ENCODE measurements at places on chromosomes 6 and 20.
A peak's percentile ranks its signal among the peaks of the same experiment; 100 is the strongest.

DNA sequence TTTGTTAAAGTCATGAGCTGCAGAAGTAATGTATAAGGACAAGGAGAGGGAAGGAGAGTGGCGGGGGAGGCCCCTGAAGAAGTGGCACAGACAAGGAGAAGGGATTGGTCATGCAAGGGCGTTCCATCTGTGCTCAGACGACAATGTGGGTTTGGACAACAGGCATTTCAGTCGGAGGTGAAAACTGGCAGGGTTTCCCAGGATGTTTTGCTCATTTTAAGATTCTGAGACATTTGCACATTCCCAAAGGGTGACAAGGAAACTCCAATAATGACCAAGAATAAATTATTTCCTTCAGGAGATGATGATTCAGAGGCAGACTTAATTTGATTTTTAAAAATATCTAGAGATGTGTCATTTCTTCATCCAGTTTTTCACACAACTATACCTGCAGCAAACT is 181.8 kb downstream of the HIVEP2 start:
- DNase-seq, result no peak

DNA sequence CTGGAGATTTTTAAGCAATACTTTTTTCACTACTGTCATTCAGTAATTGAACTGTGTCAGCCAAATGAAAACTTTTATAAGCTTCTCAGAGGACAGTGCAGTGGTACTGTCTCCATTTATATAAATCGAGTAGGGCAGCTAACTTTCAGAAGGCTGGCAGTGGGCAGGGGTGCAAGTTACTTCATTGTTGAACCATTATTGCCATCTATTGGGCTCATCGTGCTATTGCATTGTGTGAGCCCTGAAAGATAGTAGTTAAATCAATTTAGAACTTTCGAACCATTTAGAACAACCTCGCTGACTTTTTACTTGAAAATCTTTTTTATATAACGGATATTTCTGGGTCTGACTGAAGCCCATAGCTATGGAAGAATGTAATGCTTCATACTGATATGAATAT is 347.8 kb upstream of the PLCB4 start:
- peak; percentile 3 for DNase-seq

DNA sequence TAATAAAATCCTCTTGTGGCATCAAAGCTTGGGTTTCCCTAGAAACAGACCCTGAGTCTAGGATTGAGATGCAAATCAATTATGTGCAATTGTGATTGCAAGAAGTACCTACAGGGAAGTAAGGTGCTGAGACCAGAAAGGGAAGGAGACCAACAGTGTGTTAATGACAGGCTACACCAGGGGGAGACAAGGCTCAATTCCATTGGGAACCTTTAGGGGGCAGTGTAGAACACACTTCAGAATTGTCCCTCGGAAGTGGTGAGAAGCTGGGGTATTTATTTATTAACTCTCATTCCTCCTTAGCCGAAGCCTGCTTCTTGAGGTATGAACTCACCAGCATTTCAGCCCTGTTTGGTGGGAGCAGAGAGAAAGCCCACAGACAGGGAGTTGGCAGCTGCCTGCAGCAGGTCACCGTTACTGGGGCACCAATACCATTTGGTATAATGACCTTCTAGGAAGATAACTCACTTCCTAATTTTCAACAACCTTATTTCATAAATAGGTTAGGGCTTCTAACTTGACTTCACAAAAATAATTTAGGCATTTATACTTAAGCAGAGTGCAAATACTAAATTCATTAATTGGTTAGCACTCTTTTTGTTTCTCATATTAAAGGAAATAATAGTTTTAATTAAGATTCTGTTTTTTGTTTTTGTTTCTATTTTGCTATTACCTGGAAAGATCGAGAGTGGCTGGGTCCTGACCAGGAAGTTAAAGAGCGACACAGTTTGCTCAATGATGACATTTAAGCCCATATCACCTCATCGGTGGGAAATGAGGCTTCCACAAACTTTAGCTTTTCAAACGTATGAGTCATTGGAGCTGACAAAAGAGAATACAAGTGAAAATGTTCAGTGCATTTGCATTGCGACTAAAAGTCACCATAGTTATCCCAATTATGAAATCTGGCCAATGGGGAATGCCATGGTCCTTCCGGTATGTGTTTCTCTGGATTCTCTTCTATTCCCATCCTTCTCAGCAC is 94.8 kb downstream of the BTBD3 start:
- DNase-seq, result peak; percentile 7

DNA sequence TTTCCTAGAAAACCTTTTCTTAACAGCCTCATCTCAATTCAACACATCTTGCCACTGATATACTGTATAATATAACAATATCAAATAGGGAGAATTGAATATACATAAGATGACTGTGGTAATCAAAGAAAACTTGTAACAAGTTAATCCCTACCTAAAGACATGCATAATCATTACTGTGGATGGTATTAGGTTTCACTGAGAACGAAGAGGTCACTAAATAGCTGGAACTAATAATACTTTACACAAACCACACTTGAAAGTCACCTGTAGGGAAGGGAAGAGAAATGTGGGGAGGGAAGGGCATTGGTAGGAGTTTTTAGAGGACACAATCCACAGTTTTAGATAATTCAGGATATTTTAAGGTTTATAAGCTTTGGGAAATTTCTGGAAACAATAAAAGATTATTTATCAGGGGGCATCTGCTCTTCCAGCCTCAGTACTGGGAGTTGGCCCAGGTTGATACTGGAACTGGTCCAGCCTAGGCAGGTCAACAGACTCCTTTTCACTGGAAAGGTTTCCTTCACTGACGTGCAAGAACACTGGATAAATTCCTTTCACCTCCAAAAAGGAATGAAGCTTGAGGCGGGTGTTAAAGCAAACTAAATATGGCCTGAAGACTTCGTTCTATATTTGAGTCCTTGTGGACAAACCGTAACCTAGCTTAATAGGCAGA is 44.0 kb downstream of the MAP7 start:
- no peak for DNase-seq

DNA sequence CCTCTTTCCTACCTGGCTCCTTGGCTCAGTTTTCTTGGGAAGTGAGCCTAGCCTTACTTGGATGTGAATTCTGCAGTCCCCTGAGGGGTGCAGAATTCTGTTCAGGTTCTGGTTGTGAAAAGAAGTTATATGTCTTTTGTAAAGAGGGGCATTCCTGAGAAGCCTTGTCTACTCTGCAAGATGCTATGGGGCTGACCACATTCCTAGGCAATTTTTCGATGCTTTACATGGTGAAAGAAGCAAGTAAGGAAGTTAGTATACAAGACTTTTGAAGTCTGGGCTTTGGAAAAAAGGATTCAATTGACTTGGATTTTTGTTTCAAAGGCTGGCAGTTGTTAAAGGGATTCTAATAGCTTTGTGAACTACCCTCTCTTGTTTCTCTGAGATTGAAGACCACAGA is 167.9 kb upstream of the STMND1 start:
- DNase-seq, result no peak

GRCh38 chr6:40542175-40542764 is 44.9 kb downstream of the LRFN2 start:
- DNase-seq, result no peak

GRCh38 chr6:159431750-159432149 is 261.3 kb downstream of the SOD2 start:
- DNase-seq, result no peak

DNA sequence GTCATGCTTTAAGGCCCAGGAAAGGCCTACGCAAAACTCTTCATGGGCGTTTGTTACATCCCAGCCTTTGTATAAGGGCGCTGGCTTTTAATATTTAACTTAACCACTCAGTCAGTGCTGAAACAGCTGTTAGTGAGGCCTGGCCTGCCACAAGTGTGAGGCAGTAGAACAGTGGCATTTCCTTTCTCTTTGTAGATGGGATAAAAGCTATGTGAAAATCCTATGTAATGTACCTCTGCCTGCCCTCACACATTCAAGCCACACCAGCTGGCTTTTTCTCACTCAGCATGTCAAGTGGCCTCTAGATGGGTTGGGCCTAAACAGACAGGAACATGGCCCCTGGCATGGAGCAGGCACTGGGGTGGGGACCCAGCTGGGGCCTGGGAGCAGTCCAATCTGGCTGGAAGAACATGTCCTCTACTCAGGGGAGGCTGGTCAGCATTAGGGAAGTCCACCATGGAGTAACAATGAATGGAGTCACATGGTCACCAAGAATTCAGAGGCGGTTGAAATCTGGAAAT is 20.7 kb downstream of the CGA start:
- DNase-seq, result no peak

DNA sequence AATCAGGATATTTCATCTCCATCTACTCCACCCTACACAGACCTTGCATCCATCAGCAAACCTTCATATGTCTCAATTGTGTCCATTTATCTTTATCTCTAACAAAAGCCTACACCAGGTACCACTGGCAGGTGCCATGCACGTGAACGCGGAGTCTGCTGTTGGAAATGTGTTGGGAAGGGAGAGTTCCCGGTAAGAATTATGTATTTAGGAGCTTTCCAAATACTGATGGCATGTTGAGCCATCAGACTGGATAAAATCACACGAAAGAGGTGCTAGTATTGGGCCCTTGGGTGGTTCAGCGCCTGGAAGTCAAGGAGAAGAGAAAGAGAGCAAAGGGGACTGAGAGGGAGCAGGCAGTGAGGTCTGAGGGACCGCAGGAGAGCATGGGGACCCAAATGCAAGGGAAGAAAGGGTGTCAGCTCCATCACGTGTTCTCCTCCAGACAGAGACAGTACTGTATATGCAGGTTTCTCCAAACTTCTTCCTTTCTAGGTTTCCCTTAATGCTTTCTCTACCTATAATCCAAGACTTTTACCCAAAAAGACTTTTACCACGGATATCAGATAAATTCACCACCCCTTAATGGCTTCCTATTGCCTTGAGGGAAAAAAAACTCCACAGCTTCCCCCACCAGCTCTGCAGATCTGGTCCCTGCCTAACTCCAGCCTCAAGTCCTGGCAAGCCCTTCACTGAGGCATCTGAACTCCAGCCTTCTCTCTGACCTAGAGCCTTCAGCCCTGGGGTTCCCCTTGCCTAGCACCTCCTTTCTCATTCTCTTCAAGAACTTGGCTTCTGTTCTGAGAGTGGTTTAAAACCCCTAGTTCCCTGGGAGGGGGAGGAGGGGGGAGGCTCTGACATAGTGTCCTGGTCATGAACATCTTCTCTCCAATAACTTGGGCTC is 4.8 kb upstream of the ZNF217 start:
- no peak for DNase-seq

GRCh38 chr6:32222333-32223230 is 1.3 kb downstream of the NOTCH4 start:
- no peak for DNase-seq

DNA sequence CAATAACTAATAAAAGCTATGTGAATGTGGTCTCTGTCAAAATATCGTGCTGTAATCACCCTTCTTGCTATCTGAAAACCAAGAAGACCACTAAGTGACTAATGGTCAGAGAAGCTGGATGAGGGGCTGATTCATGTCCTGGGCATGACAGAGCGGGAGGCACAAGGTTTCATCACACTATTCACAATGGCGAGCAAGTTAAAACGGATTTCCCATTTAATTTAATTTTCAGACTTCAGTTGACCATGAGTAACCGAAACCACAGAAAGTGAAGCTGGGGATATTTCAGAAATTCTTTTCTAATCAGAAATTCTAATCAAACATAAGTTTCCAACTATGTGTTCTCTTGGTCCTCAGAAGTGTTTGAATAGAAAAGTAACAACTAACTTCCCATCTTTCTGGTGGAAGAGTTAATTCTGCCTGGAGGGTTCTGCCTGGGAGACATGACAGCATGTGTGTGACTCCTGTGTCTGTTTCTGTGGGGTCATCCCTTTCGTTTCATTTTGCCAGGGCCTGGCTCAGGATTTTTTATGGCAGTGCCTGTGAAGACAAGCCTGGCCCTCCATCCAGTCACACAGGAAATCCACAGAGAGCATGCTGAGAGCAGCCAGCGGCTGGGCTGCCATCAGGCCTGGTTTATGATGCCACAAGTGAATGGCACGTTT is 98.9 kb downstream of the FAM120B start:
- no peak for DNase-seq

DNA sequence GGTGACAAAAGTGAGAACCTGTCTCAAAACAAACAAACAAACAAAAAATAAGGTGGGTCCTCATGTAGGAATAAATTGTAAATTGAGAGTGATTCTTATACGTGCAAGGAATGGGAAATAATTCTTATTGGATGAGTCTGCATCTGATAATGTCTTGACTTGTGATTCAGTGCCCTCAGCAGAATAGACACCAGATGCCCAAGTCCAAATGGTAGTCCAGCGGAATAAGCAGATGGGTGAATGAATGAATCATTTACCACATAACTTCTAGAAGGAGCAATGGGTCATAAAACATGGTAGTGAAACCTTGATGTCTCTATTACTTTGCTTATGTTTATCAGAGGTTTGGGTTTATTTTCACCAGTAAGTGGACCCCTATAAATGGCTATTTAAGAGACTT is 747.7 kb downstream of the PHF3 start:
- DNase-seq, result no peak

DNA sequence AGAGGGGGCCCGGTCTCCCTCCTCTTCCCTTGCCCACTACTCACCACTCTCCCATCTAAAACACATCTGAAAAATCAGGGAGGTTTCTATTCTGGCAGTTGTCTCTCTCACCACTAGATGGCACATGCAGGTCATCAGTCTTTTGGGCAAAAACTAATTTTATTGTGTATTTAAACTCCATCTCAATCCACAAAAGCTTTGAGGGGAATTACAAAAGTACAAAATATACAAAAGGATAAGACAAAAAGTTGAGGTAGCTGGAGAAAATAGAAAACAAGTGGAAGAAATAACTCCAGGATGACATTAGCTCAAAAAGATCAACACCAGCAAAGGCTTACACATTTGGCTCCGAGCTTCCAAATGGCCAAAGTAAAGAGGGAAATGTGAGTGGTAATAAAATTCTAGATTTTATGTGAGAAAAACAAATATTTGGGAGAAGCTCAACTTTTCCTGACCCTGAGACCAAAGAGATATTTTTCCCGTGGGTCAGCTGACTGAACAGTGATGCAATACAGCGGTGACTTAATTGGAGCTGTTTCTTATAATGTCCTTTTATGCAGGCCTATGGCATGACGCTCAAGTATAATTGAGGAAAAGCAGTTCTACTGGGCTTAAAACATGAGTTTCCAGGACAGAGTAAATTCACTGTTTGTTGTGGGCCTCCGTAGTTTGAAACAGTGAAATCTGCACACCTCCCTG is 79.8 kb upstream of the CHD6 start:
- peak; percentile 6 for DNase-seq

GRCh38 chr6:34575326-34575725 is 19.2 kb upstream of the SPDEF start:
- DNase-seq, result no peak

GRCh38 chr20:45583502-45583901 is 4.4 kb upstream of the WFDC8 start:
- DNase-seq, result no peak

GRCh38 chr6:108578595-108579327 is 18.0 kb downstream of the FOXO3 start:
- DNase-seq, result no peak

GRCh38 chr20:32779500-32780211 is 17.5 kb downstream of the DNMT3B start:
- no peak for DNase-seq

GRCh38 chr6:36593569-36594028 is 563 bp upstream of the SRSF3 start:
- peak; percentile 60 for DNase-seq

- DNase-seq, result no peak
These were observed 472.5 kb downstream of the KIF16B start for GRCh38 chr20:16100767-16101166.

Measured in activated CD4-positive, alpha-beta T cell treated with anti-CD3 and anti-CD28 coated beads, Interleukin-2, amount 50 U/mL, for 48 hours (primary cell).